ENCODE measurements at places on chromosomes 5 and 9.

DNA sequence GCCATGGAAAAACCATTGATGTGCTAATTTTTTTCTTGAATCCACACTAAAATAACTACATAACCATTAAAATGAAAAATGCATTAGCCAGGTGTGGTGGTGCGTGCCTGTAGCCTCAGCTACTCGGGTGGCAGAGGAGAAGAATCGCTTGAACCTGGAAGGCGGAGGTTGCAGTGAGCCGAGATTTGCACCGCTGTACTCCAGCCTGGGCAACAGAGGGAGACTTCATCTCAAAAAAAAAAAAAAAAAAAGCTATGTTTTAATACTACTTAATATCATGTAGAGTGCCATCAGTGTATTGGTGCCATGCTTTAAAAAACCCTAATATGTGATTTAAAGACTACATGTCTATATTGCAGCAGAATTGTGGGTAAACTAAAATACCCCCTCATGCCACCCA is 58.9 kb downstream of the NDFIP1 start:
- DNase-seq: no peak

GRCh38 chr9:93052791-93053540 is 5.5 kb upstream of the SUSD3 start:
- peak; percentile 63 for DNase-seq

DNA sequence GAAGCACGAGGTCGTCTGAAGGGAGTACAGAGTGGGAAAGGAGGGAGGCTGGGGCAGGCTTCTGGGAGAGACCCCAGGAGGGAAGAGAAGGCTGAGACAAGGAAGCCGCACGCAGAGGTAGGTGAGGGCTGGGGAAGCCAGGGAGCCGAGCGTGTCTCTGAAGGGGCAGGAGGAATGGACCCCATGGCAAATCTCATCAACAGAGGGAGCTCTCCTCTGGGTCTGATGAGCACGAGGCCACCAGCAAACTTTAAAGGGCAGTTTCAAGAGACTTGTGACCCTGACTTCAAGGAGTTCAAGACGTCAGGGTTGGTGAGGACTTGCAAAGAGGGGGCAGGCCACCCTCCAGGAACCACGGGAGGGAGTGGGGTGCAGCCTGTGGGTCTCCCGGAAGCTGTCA is 326.2 kb upstream of the IRX2 start:
- no peak for DNase-seq

DNA sequence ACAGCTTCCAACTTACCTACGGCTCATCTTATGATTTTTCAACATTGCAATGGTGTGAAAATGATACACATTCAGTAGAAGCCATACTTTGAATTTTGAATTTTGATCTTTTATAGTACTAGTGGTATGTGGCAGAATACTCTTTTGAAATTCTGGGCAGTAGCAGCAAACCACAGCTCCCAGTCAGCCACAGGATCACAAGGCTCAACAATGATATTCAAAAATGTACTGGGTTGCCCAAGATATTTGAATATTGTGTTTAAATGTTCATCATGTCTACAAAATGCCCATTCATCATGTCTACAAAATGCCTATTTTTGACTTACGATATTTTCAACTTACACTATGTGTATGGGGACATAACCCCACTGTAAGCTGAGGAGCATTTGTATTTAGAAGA is 81.3 kb upstream of the PRR16 start:
- no peak for DNase-seq

DNA sequence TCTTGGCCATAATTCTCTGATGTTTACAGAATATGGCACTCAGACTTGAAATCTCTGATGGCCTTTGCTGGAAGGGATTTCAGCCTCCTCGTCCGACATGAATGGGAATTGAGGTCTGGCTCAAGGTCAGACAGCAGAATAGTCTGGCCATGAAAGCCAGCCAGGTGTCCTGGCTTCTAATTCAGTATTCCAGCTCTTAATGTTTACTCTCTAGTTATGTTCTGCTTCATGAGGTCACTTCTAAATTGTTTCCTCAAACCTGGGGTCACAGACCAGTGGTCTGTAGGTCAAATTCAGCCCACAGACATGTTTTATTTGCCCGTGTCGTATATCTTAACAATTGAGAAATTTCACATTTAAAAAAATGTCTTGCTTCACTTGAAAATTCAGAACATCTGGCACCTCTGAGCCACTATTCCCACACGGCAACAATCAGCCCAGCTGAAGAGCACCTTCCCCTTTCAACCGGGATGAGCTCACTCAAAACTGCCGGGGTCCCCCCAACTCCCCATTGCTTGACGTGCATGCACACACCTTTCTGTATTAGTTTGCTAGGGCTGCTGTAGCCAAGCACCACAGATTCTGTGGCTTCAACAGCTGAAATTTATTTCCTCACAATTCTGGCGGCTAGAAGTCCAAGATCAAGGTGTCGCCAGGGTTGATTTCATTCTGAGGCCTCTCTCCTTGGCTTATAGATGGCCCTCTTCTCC is 243.5 kb downstream of the ENC1 start:
- no peak for DNase-seq

- no peak for DNase-seq
Observed at GRCh38 chr9:115144706-115145105, 26.7 kb upstream of the TNC start.

DNA sequence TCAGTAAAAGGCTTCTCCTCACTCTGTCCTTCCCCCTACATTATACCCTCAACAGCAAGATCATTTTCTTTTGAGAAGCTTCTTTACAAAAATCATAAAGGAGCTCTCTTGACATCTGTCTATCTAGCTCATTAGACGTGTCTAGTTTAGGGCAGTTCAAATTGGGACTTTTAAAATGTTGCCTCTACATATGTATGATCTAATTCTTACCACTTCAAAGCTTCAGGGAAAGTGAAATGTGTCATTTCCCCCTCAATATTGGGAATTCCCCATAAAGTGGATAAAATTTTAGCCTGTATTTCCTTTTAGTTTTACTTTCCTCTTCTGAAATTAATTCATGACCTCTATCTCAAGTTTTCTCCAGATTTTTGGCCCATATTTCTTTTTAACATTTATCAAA is 323.7 kb downstream of the ARRDC3 start:
- DNase-seq: no peak

DNA sequence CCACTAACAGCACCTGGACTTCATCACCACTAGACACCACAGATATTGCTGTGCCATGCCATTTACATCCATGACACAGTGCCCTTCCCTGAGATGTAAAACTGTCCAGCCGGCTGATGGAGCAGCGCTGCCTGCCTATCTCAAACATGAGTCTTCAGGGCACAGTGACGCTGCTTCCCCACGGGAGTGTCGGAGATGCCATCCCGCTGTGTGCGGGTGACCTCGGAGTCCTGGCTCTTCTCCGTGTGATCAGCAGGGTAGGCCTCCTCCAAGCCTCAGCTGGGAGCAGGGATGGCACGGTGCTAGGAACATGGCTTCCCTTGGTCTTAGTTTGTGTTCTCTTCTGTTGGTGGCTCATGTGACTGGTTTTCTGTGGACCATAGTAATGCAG is 130.3 kb upstream of the FAM120A start:
- no peak for DNase-seq

DNA sequence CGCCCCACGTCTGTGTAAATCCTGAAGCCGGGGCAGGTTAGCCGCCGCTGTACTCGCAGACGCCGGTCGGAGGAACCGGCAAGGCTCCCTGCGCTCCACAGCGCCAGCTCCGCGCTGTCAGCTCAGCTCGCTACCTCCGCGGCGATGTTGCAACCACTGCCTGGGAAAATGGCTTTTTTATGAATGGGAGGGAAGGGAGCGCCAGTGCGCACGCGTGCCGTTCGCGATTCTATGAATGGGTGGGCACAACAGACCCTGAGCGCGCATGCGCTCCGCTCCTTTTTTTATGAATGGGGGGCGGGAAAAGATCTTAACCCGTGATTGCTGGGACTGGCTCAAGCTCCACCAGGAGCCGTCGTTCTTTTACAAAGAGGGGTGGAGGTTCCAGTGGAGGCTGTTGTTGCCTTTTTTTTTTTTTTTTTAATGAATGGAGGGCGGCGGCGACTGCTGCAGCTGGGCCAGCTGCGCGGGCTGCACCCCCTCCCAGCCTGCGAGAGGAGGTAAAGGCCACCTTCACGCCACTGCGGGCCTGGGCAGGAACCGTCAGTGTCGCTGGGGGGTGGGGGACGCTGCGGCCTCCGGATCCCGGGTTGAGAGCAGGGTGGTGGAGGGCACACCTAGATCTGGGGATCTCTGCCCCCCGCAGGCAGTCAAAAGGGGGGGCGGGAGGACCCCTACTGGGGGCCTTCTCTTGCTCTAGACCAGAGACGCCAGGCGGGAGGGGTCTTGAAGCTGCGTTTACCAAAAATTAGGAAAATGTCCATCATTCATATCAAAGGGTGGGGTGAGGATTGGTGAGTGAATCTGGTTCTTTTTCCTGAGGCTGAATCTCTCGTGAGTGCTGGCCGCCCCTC is at the start of gene SPRY4:
TSS of gene SPRY4 (minus strand) at position 151 of the 854 bp plus-strand sequence. CDS start 9,913 bp downstream, outside the sequence.
- peak; percentile 91 for DNase-seq

DNA sequence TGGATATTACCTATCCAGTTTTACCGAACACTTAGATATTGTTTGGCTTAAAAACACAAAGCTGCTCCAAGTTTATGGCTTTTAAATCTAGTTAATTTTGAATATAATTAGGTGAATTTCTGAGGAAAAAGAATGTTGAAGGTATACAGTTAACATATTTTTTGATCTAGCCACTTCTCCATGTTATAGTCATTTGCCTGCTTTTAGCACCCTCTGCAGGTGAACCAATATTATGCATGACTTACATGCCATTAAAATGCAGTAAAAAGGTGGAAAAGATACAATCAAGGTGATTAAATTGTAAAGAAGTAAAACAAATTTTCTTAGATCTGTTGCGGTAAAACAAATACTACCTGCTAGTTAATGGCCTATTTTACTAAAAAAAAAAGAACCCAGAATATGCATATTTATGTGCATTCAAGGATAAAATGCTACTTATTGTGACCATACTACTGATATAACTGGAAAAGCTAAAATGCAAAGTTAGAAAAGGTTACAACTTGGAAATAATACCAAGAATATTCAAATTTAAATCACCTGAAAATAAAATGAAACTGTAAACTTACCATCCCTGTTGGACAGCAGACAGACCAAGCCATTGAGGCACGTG is 132.1 kb downstream of the AP3B1 start:
- peak; percentile 60 for DNase-seq

DNA sequence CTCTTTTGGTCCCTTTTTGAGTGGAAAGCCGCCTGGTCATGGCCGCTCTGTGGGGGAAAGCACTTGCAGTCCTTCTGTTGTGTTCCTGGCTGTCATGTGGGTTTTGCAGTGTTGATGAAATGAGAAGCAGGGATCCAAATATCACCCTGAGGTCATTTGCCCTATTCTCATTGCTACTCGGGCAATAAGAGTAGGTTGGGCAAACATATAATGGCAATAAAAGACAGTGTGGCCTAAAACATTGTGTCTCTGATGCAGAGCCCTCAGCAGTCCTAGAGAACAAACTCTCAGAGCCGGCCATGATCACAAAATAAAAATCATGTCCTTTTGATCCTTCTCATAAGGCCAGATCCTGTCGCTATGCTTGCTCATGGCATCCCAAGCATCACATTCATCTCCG is 361.1 kb upstream of the KLF4 start:
- DNase-seq: no peak

GRCh38 chr9:35599763-35600604 is 5.1 kb upstream of the TESK1 start:
- peak; percentile 24 for DNase-seq

DNA sequence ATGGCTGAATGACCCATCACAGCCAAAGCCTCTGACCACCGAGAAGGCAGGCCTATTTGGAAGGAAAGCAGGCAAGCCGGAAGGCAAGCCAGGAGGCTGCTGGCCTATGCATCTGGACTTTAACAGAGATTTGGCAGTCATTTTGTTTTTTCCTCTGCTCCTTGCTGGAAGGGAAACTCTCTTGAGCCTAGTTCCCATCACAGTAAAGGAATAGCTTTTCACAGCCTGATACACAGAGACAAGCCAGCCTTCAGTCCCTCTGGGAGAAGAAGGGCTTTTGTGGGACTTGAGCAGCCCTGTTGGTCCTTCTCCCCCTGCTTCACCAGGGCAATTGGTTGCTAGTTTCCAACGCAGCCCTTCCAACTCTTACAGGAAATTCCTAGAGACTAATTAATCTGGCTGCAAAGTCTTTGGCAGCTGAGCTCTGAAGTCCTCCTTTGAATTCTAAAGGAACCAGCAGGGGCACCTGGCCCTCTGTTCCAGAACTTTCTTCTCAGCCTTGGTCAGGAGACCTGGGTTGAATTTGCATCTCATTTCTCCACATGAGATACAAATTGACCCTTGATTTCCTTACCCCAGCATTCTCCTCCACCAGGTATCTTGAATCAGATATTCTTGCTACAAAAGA is 157.3 kb upstream of the EPB41L4A start:
- no peak for DNase-seq

DNA sequence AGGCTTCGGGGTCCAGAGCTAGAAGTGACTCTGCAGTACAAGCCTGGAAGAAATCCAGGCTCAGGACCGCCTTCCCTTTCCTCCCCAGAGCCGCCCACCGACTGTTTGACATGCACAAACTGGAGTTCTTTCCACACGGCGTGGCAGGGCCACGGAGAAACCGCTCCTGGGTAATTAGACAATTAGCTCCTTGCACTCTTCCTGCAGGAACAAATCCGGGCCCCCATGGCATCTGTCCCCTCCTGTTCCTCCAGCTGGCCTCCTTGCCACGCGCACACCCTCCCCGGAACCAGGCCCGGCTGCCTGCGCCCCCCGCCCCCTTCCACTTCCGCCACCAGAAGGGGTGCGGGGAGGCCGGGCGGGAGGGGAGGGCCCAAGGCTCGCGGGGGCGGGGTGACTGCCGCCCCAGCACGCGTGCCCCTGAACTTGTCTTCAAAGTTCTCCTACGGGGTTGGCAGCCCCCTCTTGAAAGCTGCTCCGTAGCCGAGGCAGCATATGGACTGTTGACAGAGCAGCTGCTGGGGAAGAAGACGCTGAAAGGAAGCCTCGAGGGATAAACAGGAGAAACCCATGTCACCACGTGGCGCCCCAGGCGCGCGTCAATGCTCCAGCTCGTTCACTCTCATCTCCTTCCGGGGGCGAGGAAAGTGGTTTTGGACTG is 74.3 kb downstream of the SEC61B start:
- no peak for DNase-seq

DNA sequence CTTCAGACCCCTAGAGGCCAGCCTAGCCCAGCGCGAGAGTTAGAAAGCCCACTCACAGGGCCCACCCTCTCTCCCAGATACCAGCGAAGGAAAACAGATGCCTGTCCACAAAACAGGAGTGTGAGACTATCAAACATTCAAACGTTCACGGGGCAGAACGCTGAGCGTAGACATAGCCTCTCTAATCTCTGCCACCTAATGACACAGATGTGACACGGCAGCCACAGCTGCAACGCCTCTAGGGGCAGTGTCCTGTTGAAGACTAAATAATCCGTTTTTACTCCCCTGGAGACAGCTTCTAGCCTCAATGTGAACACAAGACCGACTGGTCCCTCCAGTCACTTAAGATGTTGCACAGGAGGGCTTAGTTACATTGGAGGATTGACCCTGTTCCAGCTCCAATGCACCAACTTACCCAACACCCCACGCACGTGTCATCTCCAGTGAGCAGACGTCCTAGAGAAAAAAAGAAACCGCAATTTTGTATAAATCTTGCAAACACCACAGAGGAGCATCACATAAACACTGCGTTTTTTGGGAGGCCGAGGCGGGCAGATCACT is 14.3 kb downstream of the DIPK1B start:
- no peak for DNase-seq
